Fibroblast of lung (primary cell): ENCODE measurements at places on chromosomes 6 and 20. TPM values are rescaled to one million over a fixed set of nuclear protein-coding genes. Genes with fewer than 3 reads are reported as not detected.

GJA1 gene
- total RNA-seq = 154 and 209 TPM in 2 replicates

CDKN1A gene
- 470 and 900 TPM in 2 replicates for total RNA-seq

NRSN1 gene
- not detected in 2 replicates for total RNA-seq

STX7 gene
- total RNA-seq = 18.0 and 53.0 TPM in 2 replicates
